ENCODE measurements at places on chromosomes 4 and X.
A peak's percentile ranks its signal among the peaks of the same experiment; 100 is the strongest.

DNA sequence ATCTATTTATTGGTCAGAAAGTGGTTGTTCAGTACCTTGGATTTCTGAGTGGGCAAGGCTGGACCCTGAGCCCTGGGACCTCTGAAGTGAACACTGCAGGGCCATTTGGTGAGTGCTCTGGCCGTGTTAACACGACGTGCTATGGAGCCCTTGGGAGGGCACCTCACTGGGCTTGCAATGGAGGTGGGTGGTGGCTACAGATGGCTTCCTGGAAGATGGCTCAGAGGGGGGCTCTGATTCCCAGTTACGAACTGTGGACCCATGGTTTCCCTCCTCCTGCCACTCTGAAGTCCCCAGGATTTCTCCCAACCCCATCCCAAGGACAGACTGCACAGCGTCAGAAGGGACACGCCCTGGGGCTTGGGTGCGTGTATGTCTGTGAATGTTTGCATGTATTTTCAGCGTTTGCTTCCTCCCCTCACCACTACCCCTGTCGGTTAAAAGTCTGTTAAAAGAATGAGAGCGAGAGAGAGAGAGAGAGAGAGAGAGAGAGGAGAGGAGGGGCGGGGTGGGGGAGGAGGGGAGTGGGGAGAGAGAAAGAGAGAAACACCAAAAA lies 3.7 kb upstream of the RHOH start:
- peak; percentile 72 for DNase-seq

- no peak for DNase-seq
Observed at GRCh38 chrX:10484683-10485247, 135.6 kb downstream of the MID1 start.

- DNase-seq = no peak
Observed at GRCh38 chr4:152392079-152392478, 143.8 kb downstream of the FBXW7 start.

- DNase-seq = no peak
Observed at GRCh38 chrX:17822351-17822750, 38.7 kb downstream of the RAI2 start.

DNA sequence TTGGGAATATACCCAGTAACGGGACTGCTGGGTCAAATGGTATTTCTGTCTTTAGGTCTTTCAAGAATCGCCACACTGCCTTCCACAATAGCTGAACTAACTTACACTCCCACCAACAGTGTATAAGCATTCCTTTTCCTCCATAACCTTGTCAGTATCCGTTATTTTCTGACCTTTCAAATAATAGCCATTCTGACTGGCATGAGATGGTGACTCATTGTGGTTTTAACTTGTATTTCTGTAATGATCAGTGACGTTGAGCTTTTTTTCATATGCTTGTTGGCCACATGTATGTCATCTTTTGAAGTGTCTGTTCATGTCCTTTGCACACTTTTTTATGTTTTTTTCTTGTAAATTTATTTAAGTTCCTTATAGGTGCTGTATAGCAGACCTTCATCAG lies 81.2 kb downstream of the ADAM29 start:
- DNase-seq = no peak

GRCh38 chr4:10013722-10014121 lies 7.6 kb downstream of the SLC2A9 start:
- DNase-seq = peak; percentile 71

GRCh38 chrX:6968231-6968630 lies 179.3 kb upstream of the STS start:
- no peak for DNase-seq

GRCh38 chrX:2820136-2820771 lies 8.5 kb upstream of the GYG2 start:
- DNase-seq = no peak

- DNase-seq = no peak
Observed at GRCh38 chrX:98514032-98514431, 1630.3 kb downstream of the RPA4 start.

- DNase-seq = no peak
Observed at GRCh38 chr4:28948501-28948900, 1771.7 kb upstream of the PCDH7 start.

DNA sequence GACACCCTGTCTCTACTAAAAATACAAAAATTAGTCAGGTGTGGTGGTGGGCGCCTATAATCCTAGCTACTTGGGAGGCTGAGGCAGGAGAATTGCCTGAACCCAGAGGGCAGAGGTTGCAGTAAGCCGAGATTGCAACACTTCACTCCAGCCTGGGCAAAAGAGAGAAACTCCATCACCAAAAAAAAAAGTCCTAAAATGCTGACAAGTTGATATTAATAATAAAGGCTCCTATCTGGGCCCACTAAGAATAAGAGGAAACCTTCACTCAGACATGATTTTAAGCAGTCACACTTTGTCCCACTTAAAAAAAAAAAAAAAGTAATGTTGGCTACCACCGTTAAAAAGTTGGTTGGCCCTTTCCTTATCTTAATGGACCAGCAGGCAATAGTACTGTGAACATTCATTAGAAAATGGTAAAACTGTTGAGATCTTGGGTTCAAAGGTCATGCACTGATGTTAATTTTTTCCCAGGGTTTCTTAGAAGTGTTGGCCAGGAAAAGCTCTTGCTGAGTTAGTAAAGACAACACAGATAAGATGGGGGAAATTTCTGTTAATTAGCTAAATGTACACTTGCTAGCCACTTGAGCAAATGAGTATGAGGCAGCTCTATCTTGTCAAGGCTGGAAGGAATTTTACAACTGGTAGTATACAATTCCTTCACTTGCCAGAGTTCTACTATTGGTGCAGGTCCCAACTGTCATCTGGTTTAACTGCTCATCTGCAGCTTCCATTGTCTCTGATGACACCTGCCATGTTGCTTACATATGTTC lies 43.6 kb upstream of the BMP2K start:
- no peak for DNase-seq

DNA sequence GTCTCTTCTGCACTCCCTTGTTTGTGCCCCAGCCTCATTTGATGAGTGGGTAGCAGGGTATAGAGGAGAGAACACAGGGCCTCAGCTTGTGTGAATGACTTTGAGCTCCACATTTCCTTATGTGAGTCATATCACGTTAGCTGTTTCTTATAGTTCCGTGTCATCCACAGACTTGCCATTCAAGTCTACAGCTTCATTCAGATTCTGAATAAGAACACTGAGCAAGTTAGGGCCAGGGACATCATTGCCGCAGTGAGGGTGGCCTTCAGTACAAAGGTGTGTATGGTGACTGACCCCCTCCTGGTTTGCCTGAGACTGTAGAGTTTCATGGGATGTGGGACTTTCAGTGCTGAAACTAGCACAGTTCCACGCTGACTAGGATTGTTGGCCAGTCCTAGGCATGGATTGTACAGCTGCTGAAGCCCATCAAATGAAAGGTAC lies 23.6 kb downstream of the KLF3 start:
- no peak for DNase-seq

- peak; percentile 29 for DNase-seq
Observed at GRCh38 chrX:53279296-53280237, 1.8 kb downstream of the IQSEC2 start.

DNA sequence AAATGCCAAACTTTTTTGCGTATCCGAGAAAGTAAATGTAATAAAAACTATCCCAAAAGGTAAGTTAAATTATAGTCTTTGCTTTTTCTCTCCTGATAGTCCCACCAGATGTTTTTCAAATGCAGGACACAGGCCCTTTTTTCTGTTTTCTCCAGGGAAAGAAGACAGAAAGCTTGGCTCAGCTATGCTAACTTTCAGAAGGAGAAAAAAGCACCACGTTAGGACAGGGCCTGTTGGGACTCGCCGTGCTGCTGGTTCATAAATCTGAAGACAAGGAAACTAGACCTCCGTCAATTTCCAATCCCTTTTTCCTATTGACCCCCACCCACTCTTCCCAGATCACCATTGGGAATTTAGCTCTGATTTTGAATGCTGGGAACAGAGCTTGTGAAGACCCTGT lies 220.9 kb upstream of the SFRP2 start:
- DNase-seq = no peak

DNA sequence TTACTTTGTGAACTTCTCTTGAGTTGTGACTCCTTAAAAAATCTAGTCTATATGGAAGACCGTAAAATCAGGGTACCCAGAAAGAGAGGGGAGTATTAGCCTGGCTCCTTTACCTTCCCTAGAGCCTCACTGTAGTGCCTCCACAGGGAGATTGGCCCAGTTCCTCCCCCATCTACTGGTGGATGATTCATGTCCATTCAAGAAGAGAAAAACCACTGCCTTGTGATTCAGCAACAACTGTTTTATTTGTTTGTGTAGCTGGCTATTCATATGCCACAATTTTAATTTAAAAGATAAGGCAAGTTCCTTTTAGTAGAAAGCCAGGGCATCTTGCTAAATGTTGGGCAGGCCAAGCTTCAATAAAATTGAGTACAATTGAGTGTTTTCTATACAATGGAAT lies 221.8 kb upstream of the KCNIP4 start:
- no peak for DNase-seq

DNA sequence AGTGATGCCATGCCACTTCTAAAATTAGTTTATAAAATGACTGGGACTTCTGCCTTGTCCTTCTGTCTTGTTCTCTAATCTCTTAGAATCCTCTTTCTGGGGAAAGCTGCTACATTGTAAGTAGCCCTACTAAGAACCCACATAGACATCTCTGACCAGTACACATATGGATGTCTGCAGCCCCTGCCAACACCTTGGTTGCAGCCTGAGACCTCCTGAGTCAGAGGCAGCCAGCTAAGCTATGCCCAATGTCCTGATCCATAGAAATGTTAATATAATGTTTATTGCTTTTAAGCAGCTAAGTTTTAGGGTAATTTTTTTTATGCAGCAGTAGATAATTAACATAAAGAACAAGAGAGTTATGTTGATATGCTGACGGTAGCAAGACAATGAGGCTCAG lies 1029.5 kb upstream of the INTU start:
- no peak for DNase-seq

GRCh38 chrX:74505437-74505836 lies 84.1 kb downstream of the SLC16A2 start:
- DNase-seq = no peak

DNA sequence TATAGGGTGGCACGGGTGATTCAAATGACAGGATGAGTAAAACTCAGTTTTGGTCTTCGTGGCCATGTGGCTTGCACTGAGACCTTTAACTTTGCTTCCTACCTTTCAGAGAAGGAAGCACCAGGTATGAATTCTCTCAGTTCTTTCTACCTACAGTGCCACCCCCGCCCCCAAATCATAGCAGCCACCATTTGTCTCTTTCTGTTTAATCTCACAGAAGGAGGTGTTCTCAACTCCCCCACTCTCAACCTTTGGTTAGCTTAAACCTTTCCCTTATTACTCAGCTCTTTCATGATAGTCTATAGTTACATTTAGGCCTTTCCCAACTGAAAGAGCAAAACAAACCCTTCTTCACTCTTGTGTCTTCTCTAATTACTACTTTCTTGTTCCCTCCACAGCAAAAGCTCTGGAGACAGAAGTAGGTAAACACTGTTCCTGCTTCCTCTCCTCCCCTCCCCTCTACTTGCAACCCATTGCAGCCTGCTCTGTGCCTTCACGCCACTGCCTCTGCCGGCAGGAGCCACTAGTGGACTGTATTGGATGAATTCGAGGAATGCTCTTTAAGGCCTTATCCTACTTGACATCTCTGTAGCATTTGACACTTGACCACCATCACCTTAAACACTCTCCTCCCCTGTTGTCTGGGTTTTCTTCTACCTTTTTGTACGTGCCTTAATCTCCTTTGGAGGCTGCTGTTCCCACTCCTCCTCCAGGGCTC lies 123.7 kb downstream of the AFF1 start:
- no peak for DNase-seq

Data from activated naive CD4-positive, alpha-beta T cell treated with anti-CD3 and anti-CD28 coated beads, Interleukin-2, amount 10 ng/mL, durations not matched to agents 7 days and 5 days (primary cell).